ENCODE measurements at places on chromosomes 11 and 22.

GRCh38 chr11:107545101-107545514 is 20.4 kb downstream of the ALKBH8 start:
- no peak for DNase-seq

DNA sequence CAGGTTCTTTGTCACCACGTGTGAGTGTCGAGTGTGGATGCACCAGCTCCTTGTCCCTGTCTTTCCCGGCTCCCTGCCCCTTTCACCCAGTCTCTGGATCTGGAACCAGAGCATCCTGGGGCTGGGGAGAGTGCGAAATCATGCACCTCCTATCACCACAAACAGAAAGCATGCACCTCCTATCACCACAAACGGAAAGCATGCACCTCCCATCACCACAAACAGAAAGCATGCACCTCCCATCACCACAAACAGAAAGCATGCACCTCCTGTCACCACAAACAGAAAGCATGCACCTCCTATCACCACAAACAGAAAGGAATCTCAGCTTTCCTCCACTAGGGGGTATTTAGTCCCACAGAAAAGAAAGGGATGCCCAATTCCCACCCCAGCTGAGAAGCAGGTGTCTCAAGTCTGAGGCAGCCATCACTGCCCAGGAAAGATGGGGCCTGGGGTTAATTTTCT is 5.9 kb upstream of the GLB1L3 start:
- DNase-seq, result no peak

- DNase-seq, result no peak
These were observed 411.6 kb downstream of the TBC1D22A start for GRCh38 chr22:47174096-47174495.

GRCh38 chr11:69499186-69499917 is 17.9 kb downstream of the LINC01488 start:
- DNase-seq, result no peak

GRCh38 chr22:20517422-20517821 is 10.0 kb downstream of the MED15 start:
- no peak for DNase-seq

GRCh38 chr11:121965330-121965729 is 150.7 kb downstream of the BLID start:
- no peak for DNase-seq

GRCh38 chr11:109309153-109309552 is 112.8 kb upstream of the C11orf87 start:
- DNase-seq, result no peak

DNA sequence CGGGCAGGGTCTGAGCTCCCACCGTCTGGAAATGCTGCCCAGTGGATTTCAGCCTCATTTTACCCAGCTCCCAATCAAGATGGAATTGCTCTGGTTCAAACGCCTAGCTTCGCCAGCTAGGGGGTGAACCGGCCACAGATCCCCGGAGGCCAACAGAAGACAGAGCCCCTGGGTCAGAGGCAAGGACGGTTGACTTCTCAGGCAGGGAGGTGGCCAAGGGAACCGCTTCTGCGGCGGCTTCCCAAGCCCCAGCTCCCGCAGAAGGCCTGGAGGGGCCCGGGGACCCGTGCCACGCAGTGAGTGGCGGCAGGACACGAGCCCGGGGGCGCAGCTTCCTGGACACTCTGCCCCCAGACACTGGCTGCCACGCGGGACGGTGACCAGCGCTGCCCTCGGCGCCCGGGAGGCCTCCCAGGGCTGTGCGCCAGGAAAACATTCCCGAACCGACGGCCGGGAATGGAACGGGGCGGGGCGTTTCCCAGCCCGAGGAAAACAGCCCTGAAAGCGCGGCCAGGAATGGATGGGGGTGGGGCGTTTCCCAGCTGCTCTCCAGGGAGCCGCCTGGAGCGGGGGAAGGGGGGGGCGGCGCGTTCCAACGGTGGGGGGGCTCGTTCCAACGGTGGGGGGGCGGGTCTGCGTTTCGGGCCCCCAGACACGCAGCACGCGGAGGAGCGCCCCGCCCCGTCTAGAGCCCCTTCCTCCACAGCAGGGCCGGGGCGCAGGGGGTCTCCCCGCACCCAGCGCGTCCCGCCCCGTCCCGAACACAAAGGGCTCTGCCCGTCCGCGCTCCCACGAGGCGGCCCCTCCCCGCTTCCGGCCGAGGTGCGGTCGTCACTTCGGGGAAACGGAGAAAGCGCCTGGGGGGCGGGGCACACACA is 13.5 kb upstream of the B4GALNT4 start:
- DNase-seq, result peak; percentile 67

GRCh38 chr11:32232516-32232915 is 141.6 kb downstream of the RCN1 start:
- DNase-seq, result no peak

DNA sequence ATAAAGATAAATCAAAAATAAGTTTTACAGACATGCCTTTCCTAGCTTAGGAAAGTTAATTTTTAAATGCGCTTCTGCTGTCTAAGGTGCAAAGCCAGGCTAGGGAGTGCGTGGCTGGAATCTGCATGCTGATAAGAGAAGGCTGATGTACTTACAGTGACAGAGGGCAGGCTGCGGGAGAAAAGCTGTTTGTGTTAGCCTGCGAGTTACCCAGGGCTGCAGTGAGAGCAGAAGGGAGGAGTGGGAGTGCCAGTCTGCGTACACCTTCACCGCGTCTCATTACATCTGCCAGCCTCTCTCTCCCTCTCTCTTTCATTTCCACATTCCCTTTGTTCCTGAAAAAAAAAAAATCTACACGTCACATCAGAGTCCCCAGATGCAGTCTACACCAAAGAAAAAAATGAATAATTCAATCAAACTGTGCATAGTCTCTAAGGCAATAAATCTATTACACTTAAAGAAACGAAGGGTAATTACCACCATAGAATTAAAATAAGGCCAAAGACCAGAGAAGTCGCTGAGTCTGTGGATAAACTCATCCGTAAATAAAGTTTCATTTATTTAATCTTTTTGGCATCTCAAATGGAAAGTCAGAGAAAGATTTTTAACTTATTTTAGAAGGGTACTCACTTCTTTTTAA is 126.4 kb upstream of the C11orf58 start:
- no peak for DNase-seq

GRCh38 chr11:133366147-133366546 is 166.2 kb downstream of the OPCML start:
- DNase-seq, result no peak

- peak; percentile 44 for DNase-seq
These were observed 11.9 kb downstream of the KLHL35 start for GRCh38 chr11:75421035-75421602.

Measured in hypothalamus (tissue), 51 donors.